ENCODE measurements at places on chromosomes 5 and 9.

GRCh38 chr5:119161430-119161829 is 90.5 kb downstream of the DMXL1 start:
- no peak for DNase-seq

- DNase-seq, result no peak
These were observed 47.6 kb downstream of the PRELID2 start for GRCh38 chr5:145787507-145787906.

- DNase-seq, result no peak
These were observed 45.2 kb downstream of the GCNT4 start for GRCh38 chr5:75006865-75007822.

- DNase-seq, result peak; percentile 39
These were observed 18.5 kb downstream of the MRPS27 start for GRCh38 chr5:72301557-72301956.

DNA sequence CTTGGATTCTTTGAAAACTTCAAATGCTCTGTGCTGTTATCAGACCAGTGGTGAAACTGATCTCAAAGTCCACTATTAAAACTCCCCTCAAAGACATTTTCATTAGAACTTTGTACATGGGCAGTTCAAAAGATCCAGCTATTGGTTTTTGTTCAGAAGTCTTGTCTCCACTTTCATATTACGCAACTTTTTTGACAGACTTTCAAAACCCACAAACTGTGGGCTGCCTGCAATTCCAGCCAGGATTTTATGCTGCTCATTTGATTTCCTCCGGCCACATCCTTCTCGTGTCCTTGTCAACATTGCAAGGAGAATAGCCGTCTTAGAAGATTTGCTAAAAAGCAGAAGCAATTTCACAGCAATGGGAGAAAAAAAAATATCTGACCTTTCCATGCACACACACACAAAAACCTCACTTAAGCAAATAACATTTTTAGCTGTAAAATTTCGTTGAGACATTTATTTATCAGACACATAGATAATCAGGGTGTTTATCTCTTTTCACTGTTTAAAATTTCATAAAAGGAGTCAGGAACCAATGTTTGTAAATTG is 1990.5 kb downstream of the MAT2B start:
- no peak for DNase-seq

- DNase-seq, result no peak
These were observed 196.5 kb downstream of the TLE1 start for GRCh38 chr9:81492710-81493447.

- DNase-seq, result no peak
These were observed 5.6 kb upstream of the AMBP start for GRCh38 chr9:114083666-114084065.

DNA sequence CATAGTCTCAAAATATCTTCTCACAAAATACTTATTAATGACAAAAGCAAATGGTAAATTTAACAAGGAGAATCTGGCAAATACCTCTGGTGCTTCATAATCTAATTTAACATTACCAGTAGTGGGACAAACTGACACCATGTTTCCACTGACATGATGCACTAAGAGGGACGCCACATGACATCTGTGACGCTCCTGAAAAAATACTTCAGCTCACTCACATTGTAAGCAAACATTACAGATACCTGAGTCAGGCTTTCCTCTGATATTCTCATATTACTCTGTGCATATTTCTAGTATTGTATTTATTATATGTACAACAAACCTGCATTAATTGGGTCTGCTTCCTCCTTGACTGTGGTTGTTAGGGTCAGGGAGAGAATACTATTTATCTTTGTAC is 56.7 kb upstream of the OSMR start:
- no peak for DNase-seq

GRCh38 chr5:36944607-36945225 is 68.1 kb downstream of the NIPBL start:
- peak; percentile 85 for DNase-seq

DNA sequence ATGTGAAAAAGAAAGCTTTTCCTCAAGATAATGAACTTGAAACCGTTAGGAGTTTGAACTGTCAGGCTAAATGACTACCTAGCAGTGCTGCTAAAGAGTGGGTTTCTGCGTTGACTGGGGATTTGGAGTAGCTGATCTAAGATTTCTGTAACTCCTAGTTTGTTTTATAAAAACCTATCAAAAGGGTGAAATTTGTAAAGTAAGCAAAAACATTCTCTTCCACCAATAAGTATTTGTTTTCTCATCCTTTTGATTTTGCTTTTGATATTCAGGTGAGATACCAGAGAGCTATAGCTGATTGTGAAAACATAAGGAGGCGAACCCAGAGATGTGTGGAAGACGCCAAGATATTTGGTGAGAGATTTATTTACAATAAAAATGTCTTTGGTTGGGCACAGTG is 4.1 kb downstream of the GRPEL2 start:
- no peak for DNase-seq

- DNase-seq, result no peak
These were observed 74.4 kb upstream of the RUSC2 start for GRCh38 chr9:35415402-35416097.

- DNase-seq, result no peak
These were observed 31.2 kb upstream of the LRRC14B start for GRCh38 chr5:160173-160510.

DNA sequence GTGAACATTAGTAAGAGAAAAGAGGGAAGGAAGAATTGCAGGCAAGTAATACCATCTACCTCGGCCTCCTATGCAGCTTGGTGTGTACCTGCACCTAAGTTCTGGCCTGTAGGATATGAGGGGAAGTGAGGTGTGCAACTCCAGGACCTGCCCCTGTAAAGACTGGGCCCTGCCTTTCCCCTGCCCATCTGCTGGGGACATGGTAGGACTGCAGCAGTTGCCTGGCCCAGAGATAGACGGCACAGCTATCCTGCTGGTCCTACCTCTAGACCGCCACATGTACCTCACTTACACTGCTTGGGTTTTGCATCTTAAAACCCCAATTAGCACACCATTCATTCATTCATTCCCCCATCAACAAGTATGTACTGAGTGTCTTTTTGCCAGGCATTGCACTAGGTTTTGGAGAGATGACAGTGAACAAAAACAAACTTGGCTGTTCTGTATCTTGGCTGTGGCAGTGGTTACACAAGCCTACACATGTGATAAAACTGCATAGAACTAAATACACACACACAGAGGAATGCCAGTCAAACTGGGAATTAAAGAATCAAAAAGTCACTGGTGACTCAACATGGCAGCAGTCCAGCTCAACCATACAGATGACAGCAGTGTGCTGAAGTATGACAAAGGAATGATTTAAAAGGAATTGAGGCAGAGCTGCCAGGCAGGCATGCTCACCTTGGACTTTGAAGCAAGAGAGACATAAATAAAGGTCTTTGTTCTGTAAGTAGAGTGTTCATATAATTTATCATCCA is 23.3 kb upstream of the MGAT1 start:
- DNase-seq, result no peak

GRCh38 chr5:147645197-147645596 is 135.3 kb upstream of the DPYSL3 start:
- no peak for DNase-seq

DNA sequence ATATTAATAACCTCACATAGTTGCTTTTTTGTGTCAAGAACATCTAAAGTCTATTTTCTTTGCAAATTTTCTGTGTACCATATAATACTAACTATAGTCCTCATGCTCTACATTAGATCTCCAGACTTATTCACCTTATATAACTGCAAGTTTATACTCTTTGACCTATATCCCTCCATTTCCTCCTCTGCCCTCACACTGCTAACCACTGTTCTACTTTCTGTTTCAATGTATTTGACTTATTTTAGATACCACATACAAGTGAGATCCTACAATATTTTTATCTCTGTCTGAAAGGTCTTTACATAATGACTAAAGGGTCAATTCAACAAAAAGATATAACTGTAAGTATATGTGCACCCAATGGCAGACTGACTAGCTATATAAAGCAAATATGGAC is 789.7 kb upstream of the ZNF608 start:
- DNase-seq, result no peak

- DNase-seq, result no peak
These were observed 30.4 kb upstream of the IER5L start for GRCh38 chr9:129208207-129209032.

GRCh38 chr9:134063571-134064450 is 4.0 kb downstream of the BRD3 start:
- DNase-seq, result no peak

- DNase-seq, result no peak
These were observed 9.1 kb downstream of the CARNMT1 start for GRCh38 chr9:75019022-75019421.

- DNase-seq, result no peak
These were observed 82.6 kb downstream of the PBX3 start for GRCh38 chr9:125829743-125830142.

DNA sequence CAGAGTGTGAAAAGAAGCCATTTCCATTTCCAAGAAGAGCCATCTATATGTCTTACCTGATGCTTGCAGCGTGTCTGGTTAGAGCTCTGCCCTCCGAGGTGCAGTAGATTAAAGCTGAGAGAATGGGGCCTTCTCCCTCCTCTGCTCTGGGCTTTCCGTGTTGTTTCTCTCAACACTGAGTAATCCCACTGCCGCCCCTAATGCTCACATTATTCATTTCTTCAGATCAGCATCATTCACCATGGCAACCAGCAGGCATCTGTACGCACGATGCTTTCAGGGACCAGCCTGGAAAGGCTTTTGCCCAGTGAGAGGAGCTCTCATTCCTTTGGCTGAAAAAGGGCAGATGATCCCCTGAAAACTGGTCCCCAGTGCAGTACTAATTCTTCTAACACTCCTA is 79.6 kb downstream of the CYFIP2 start:
- no peak for DNase-seq

DNA sequence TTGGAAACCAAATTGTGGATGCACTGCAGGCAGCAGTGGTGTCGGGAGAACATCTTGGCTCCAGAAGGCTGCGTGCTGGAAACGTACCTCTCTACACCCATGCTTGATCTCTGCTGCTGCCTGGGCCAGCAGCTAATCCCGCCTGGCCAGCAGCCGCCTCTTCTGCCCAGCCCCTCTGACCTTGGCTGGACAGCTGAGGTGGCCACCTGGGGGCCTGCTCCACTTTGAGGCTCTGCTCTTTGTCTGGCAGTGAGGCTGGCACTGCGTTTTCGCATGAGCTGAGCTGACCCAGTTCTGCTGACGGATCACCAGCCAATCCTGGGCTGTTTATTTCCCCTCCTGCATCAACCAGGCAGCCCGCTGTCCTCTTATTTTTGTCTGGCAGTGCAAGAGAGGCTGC is 154.9 kb downstream of the TENT4A start:
- DNase-seq, result no peak

- DNase-seq, result no peak
These were observed 133.7 kb downstream of the PRELID2 start for GRCh38 chr5:145701404-145701803.

DNA sequence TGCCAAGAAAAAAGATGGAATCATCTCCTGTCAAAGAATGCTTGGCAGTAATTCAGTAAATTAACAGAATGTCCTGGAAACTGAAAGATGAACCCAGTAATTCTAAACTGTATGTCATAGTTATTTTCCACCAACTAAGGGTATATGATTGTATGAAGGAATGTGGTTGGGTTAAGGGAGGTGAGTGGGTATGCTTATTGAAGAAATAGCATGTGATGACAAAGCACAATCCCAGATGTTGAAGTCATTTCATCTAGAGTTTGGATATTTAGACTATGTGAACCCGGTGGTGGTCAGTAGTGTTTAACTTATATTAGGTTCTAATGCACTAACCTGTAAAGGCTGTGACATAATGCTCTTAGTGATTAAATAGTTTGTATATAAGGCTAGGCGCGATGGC is 87.3 kb downstream of the CDKN2A start:
- no peak for DNase-seq

DNA sequence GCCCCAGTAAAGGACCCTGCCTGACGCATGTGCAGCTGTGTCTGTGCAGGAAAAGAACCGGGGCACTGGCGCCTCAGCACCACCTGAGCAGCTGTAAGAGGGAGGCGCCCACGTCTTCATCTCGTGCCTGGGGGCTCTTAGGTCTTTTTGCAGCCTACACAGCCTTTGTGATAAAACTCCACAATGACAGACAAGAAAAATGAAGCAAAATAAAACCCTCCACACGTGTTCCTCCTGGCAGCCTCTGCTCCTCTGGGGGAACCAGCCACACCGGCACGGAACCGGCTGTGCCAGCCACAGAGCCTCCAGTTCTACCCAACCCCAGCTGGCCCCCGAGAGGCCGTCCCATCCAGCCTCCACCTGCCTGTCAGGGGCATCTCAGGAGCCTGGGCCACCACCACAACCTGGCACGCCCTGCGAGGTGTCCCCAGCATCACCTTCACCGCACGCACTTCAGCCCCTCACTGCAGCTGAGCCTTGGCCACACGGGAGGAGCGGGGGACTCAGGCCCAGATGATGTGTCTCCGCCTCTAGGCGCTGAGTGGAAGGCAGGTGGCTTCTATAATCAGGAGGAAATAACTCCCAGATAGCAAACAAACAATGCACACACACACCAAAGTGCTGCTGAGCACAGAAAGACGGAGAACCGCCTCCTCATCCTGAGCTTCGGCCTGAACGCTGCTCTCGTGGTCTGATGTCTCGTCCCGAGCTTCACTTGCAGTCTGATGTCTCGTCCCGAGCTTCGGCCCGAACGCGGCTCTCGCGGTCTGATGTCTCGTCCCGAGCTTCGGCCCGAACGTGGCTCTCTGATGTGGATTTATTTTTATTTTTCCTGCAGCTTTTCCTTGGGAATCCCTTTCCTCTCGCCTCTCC is 28.6 kb upstream of the NSMF start:
- no peak for DNase-seq

DNA sequence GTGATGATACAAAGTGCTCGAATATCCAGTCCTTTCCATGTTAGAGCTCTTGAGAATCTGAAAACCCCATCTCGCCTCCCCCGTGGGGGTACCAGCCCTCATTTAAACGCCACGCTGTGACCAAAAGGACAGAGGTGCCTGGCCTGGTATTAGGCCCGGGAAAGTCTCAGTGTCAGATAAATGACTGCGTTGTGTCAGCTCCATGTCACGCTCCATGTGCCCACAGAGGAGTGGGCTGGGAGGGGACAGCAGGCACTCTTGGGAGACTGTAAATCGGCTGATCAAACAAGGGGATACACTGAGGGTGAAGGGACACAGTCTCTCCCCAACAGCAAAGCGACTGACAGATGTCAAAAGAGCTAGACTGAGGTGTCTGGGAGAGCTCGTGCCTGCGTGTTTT is 65.7 kb upstream of the ECM2 start:
- no peak for DNase-seq

All from NCI-H446 (cell line).